ENCODE measurements at places on chromosomes 3 and 15. TPM values are rescaled to one million over a fixed set of nuclear protein-coding genes. Genes with fewer than 3 reads are reported as not detected.

- DNase-seq, result no peak
These were observed 128.5 kb downstream of the LSAMP start for GRCh38 chr3:116316771-116317170.

Gene CCDC39
- 0.62 TPM for total RNA-seq

DNA sequence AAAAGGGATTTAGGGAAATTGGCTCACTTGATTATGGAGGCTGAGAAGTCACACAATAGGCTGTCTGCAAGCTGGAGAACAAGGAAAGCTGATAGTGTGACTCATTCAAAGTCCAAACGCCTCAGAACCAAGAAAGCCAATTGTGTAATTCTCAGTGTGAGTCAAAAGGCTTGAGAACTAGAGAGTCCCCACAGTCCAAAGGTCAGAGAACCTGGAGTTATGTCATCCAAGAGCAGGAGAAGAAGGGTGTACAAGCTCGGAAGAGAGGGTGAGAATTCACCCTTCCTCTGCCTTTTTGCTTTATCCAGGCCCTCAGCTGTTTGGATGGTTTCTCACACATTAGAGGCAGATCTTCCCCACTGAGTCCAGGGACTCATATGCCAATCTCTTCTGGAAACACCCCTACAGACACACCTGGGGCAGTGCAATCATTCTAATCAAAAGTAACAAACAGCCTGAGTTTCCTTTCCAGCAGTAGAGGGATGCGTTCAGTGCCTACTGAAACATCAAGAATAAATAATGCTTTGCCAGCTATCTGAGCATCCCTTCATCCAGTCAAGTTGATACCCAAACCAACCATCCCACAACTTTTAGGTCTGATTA is 271.5 kb downstream of the SATB1 start:
- no peak for DNase-seq

Gene GP5
- not detected for total RNA-seq

Data from occipital lobe (tissue), 3 donors.